Stimulated activated CD4-positive, alpha-beta T cell treated with anti-CD3 and anti-CD28 coated beads, Interleukin-4, amount 100 ng/mL, for 48 hours (primary cell): ENCODE measurements at places on chromosomes 2 and 18.

- DNase-seq, result no peak
These were observed 62.5 kb upstream of the TMEM247 start for GRCh38 chr2:46416739-46417403.

GRCh38 chr2:177679611-177680605 is 287.3 kb downstream of the AGPS start:
- DNase-seq, result no peak

GRCh38 chr2:43188561-43189386 is 37.6 kb downstream of the ZFP36L2 start:
- DNase-seq, result no peak

- no peak for DNase-seq
These were observed 74.7 kb upstream of the ZNF236 start for GRCh38 chr18:76747676-76748075.

DNA sequence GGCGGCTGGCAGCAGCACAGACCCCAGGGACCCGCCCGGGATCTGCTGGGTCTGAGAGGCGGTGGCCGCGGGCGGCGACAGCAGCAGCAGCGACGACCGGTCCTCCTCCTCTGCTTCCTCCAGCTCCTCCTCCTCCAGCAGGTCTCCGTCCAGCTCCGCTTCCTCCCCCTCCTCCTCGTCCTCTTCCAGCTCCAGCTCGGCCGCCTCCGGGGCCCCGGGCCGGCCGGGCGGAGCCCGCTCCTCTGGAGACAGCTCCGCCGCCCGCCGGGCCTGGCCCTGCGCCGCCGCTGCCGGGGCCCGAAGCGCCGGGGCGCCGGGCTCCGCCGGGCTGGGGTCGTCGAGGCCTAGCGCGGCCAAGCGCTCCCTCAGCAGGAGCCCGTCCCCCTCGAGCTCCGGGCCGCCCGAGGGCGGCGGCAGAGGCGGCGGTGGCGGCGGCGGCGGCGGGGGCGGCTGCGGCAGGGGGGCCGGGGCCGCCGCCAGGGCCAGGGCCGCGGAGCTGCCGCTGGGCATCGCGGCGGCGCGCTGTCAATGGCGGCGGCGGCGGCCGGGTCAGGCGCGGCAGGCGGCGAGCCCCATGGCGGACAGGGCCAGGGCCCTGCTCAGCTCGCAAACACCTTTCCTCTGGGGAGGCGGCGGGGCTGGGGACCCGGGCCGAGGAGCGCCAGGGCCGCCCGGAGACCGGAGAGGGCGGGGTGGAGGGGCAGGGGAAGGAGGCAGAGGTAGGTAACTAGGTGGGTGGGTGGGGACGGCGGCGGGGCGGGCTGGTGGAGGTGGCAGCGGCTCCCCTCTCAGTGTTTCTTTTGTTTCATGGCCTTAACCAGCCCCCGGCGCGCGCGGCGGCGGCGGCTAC is 445 bp downstream of the MEX3C start:
- peak; percentile 19 for DNase-seq

GRCh38 chr2:224038830-224039079 is 331 bp downstream of the SERPINE2 start:
- DNase-seq, result no peak
